Frontal cortex (tissue), 4 donors: ENCODE measurements at places on chromosomes 13 and 19.
A peak's percentile ranks its signal among the peaks of the same experiment; 100 is the strongest.

- no peak for DNase-seq
Observed at GRCh38 chr19:38134540-38135149, 89.4 kb downstream of the DPF1 start.

DNA sequence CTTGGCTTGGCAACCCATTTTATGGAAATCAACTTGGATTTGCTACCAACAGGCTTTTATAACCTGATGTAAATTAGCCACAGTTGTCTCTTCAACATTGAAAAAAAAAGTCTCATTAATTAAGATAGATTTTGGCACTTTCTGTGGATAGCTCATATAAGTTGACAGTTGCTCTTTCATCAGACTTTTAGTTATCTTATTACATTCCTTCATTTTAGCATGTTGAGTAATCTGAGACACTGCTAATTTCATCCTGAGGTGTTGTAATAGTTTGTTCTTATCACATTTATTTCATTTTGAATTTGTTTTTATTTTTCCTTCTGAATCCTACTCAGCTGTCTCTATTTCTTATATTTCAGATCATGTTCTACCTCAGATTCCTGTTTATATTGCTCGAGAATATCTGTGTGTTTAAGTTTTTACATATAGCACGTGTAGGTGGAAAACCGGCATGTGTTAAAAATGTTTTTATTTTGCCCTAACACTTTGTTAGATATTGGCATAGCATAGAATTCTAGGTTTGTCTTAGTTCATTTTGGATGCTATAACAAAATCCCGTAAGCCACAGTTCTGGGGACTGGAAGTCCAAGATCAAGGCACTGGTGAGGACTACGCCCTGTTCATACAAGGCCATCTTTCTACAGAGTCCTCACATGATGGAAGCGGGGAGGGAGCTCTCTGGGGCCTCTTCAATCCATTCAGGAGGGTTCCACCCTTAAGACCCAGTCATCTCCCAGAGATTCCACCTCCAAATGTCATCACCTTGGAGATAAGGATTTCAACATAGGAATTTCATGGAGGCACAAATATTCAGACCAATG, 239.4 kb downstream of the COL4A1 start:
- DNase-seq, result no peak

GRCh38 chr19:33235996-33236350, 10.3 kb upstream of the SLC7A10 start:
- DNase-seq, result no peak

- no peak for DNase-seq
Observed at GRCh38 chr13:50599046-50599445, 244.4 kb downstream of the DLEU7 start.

DNA sequence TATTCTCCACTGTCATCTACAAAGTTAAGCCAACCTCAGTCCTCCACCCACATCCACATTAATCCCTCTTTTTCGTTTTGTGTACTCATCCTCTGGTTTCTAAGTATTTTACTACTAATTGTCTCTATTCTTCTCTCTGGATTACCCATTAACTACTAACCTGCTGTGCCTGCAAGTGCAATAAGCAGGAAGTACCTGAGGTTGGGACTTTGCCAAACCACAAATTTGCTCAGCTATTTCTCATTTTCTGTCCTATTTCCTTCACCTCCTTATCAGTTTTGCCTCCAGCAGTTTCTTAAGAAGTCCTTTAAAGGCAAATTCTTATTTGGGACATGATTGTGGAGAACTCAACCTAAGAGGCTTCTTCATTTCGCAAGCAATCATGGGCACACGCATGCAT, 1708.9 kb downstream of the SLITRK5 start:
- no peak for DNase-seq

GRCh38 chr19:1248786-1249297, 459 bp downstream of the MIDN start:
- peak; percentile 75 for DNase-seq

- DNase-seq, result peak; percentile 71
Observed at GRCh38 chr19:17260842-17261325, 3.7 kb downstream of the USHBP1 start.

GRCh38 chr19:11125994-11126685, 29.4 kb downstream of the SPC24 start:
- DNase-seq, result peak; percentile 56

GRCh38 chr13:114166381-114167131, 12.5 kb upstream of the CFAP97D2 start:
- DNase-seq, result peak; percentile 68

- no peak for DNase-seq
Observed at GRCh38 chr13:110293649-110294048, 13.3 kb downstream of the COL4A1 start.

DNA sequence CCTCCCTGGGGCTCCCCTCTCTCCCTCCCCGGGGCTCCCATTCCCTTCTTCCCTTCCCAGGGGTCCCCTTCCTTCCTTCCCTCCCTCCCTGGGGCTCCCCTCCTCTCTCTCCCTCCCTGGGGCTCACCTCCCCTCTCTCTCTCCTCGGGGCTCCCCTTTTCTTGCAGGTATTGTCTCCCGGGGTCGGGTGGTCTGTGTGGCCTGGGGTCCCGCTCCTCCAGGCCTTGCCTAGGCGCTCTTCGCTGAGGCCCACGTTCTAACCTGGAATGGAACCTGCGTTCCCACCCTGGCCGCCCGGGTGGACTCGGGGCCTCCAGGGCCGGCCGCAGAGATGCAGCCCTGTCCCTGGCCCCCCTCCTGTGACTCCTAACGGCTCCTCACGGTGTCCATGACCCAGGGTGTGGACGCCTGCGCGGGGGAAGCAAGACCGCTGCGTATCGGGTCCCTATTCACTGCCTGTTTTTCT, 940 bp upstream of the DCUN1D2 start:
- DNase-seq, result no peak

DNA sequence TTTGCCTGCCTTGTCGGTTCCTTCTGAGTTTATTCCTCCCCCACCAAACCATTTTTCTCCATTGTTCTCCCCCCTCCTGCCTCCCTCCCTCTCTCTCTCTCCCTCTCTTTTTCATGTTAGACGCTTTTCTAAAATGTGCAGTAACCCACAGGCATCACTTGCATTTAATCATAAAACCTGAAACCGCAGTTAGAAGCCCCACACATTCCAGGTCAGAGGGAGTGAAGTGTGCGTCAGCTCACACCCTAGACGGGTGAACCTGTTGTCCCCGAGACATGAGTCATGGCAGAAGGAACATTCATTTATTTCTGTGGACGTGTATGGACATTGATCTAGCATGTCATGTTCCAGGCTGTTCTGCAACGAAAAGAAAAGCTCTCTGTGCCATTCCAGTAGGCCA, 19.9 kb downstream of the ONECUT3 start:
- no peak for DNase-seq

- DNase-seq, result no peak
Observed at GRCh38 chr19:41807176-41807575, 10.8 kb downstream of the CEACAM3 start.

- DNase-seq, result no peak
Observed at GRCh38 chr19:5380215-5380919, 39.8 kb upstream of the PTPRS start.

- DNase-seq, result no peak
Observed at GRCh38 chr19:12641456-12641855, 25.1 kb downstream of the MAN2B1 start.

- DNase-seq, result no peak
Observed at GRCh38 chr13:35843272-35843671, 287.9 kb downstream of the DCLK1 start.

DNA sequence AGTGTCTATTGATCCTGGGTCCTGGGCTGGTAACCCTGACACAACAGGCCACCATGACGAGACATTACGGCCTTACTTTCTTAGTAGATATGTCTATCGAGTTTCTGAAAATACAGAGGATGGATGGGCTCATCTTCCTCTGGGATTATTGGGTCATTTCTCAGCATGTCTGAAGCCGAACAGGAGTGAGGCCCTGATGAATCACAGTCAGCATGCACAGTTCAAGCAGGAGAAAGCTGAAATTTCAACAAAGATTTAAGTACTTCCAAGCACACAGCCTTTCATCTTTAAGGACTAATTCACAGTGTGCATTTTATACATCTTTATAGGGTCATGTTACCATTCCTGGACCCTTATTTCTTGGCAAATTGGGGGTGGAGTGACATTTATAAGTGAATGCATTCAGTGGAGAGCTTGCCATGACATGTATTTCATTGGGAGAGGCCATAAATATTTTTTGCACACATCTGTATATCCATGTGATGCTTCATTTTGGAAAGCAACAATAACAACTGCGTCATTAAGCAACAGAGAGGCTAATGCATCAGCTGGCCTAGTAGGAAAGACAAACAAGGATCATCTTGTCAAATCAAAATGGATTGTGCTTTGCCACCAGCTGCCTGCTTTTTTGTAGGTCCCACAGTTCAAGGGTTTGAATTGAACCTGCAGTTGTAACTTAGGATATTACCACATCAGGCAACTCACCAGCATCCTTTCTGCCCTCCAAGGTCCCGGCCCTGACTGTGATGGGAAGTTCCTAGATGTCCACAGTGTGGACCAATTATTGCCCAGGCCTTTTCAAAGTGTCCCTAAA, 143.5 kb downstream of the DNAJC15 start:
- DNase-seq, result no peak

GRCh38 chr19:44848036-44848811, 2.1 kb downstream of the NECTIN2 start:
- no peak for DNase-seq

DNA sequence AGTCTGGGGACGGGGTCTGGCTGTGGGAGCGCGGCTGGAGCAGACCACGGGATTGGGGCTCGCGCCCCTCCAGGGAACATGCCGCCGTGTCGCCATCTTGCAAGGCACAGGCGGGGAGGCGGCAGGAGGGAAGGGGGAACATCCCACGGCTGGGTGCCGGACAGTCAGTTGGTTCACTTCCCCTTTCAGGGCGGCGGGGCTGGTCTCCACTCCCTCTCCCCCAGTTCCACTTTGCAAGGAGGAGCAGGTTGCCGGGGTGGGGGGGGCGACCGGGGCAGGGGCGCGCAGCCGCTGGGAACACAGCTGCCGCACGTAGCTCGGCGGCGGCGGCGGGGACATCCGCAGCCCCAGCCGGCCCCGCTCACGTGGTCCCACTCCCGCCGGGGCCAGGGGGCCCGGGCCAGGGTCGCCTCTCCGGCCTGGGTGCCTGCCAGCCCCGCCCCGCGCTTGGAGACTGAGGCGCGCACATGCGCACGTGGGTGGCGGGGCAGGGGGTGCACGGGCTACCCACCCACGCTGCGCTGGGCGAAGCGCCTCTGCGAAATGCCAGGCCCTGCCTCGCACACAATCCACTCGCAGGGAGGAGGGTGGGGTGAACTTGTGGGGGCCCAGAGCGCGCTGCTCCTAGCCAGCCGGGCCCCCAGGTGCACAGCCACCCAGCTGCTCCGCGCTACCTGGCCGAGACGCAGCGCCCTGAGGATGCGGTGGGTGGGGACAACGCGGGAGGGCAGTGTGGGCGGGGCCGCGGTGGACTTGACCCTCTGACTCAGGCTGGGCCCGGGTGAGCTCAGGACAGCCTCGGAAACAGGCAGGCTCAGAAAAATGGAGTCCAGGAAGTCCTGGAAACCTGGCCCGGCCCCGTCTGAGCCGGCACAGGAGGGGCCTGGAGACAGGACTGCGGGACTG, 6.4 kb downstream of the KLF16 start:
- peak; percentile 83 for DNase-seq

DNA sequence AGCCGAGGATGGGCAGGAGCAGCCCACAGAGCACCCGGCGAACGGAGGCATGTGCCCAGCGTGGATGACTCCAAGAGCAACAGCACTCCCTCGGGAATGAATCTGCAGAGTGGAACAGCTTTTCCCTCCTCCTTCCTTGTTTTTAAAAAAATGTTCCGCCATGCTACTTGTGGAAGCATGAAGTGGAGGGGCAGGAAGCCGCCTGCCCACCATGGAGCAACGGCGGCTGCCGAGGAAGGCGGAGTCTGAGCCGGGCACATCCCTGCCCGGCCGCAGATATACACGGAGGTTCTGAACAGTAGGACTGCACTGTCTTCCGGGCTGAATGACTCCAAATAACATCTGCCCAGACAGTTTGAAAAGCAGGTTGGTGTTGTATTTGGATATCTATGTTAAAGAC, 65.2 kb downstream of the SOX1 start:
- no peak for DNase-seq

- no peak for DNase-seq
Observed at GRCh38 chr19:46678110-46678732, 17.2 kb upstream of the DACT3 start.

- DNase-seq, result no peak
Observed at GRCh38 chr13:68007576-68007975, 777.4 kb upstream of the PCDH9 start.

DNA sequence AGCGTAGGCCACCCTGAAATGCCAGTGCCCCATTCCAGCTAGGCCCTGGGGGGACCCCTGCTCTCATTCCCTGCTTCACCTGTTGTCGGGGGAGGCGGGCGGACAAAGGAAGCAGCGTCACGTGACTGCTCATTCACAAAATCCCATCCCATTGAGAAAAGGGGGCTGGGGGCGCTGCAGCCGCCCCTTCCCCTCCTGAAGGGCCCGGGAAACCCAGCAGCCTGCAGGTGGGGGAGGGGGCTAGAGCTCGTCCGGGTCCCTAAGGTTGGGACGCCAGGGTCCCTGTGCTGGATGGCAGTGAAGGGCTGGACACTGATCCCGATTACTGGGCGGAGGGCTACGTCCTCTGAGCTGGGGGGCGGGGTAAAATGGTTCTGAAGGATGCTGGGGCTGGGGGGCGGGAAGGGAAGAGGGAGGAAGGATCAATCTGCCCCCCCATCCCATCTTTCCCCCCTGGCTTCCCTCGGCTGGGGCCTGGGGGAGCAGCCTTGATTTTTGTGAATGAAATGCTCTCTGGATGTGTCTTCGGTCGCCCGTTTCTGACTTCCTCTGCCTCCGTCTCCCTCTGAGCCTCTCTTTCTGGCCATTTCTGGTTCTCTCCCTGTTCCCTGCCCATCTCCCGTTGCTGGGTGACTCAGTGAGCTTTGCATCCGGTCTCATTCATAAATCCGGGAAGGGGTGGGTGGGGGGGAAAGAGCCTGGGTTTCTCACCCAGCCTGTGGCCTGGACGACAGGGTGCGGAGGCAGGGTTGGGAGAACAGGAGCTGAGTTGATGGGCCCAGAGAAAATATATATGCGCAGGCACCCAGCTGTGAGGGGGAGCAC, 816 bp downstream of the SPRED3 start:
- DNase-seq, result peak; percentile 81

- no peak for DNase-seq
Observed at GRCh38 chr19:6876748-6877147, 10.6 kb upstream of the ADGRE1 start.

DNA sequence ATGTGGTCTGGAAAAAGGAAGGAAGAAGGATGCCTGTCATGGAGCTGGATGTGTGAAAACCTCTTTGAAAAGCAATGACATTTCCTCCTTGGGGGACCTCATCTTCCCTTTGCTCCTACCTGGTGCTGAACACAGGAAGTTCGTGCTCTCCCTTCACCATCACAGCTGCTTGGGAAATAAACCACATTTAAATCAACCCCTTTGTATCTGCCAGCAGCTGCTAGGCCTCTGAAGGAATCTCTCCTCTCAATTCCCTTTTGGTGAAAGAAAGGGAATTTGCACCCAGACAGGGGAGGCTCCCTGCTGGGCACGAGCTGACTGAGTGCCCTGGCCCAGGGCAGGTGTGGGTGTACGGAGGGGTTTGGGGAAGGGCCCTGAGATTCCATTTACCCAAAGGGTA, 437.7 kb downstream of the TSHZ3 start:
- no peak for DNase-seq
